ENCODE measurements at places on chromosomes 16 and 17.

DNA sequence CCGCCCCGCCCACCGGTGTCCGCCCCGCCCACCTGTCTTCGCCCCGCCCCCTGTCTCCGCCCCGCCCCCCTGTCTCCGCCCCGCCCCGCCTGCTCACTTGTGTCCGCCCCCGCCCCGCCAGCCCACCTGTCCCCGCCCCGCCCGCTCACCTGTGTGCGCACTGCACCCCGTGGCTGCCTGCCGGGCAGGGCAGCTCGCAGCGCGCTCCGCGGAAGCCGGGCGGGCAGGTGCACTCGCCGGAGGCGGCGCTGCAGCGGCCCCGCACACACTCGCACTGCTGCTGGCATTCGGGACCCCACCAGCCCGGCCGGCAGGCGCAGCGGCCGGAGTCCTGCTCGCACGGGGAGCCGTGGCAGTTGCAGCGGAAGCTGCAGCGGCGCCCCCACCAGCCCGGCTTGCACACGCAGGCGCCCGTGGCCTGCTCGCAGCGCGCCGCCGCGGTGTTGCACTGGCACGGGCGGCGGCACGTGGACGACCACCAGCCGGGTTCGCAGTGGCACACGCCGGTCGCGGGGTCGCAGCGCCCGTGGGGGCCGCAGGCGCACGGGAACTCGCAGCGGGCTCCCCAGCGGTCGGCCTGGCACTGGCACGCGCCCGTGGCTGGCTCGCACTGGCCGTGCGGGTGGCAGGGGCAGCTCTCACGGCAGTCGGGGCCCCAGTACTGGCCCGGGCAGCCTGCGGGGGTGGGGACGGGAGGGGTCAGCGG lies 2.1 kb downstream of the SCARF1 start:
- DNase-seq: peak; percentile 70

- no peak for DNase-seq
Observed at GRCh38 chr17:63378411-63379375, 67.4 kb downstream of the CYB561 start.

- no peak for DNase-seq
Observed at GRCh38 chr17:27669850-27670249, 38.9 kb downstream of the LGALS9 start.

- DNase-seq: no peak
Observed at GRCh38 chr17:65966072-65966695, 225.7 kb downstream of the CEP112 start.

DNA sequence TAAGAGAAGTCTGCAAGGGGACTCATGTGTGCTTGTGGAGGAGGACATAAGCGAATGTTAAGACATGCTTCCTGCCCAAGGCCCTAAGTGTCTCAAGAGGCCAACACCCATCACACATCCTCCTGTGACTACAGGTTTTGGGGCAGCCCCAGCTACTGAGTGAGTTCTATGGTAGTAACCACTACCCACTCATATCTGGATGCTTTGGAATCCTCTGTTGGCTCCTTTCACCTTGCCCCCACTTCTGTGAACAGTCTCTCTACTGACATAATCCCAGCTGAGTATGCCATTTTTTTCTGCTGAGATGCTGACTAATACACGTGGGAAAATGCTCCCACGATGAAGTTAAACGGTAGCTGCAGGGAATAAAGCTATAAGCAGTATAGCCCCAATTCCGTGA lies 153.5 kb downstream of the VPS53 start:
- DNase-seq: peak; percentile 28

DNA sequence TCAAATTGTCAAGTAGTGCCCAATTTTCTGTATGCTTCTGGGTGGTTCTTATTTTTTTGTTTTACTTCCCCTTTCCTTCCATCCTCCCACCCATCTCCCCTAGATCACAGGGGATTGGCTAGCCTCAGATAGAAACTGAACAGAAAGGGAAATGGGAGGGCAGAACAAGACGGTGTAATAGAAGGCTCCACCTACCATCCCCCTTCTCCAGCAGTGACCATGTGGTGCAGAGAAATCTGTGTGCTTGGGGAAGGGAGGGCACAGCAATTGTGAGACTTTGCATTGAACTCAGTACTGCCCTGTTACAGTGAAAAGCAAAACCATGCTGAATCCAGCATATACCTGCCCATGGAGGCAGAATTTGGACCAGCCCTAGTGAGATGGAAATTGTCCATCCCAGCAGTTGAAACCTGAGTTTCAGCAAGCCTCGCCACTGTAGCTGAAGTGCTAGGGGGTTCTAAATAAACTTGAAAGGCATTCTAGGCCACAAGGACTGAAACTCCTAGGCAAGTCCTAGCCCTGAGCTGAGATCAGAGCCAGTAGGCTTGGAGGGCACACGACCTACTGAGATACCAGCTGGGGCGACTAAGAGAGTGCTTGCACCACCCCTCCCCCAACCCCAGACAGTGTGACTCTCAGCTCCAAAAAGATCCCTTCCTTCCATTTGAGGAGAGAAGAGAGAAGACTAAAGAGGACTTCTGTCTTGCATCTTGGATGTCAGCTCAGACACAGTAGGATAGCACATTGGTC lies 5.2 kb downstream of the SLFN11 start:
- DNase-seq: no peak

- no peak for DNase-seq
Observed at GRCh38 chr17:47949946-47950345, 7.7 kb downstream of the PRR15L start.

GRCh38 chr16:19745286-19746010 lies 27.4 kb downstream of the IQCK start:
- DNase-seq: no peak

DNA sequence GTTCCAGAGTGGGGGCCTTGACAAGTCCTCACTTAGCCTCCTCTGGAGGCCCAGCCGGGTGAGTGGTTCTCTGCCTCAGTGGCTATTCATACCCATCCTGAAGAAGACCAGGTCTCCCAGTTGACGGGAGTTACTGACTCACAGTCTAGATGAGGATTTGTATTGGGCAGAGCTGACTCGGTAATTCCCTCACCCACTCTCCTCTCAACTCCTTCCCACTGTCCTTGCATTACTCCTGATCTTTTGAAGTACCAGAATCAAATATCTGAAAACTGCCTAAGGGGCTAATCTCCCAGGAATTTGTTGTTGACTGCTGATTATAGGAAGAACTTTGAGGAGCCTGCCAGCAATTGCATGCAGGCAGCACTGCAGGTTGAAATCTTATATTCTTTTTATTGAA lies 14.2 kb downstream of the SAP30BP start:
- DNase-seq: peak; percentile 55

DNA sequence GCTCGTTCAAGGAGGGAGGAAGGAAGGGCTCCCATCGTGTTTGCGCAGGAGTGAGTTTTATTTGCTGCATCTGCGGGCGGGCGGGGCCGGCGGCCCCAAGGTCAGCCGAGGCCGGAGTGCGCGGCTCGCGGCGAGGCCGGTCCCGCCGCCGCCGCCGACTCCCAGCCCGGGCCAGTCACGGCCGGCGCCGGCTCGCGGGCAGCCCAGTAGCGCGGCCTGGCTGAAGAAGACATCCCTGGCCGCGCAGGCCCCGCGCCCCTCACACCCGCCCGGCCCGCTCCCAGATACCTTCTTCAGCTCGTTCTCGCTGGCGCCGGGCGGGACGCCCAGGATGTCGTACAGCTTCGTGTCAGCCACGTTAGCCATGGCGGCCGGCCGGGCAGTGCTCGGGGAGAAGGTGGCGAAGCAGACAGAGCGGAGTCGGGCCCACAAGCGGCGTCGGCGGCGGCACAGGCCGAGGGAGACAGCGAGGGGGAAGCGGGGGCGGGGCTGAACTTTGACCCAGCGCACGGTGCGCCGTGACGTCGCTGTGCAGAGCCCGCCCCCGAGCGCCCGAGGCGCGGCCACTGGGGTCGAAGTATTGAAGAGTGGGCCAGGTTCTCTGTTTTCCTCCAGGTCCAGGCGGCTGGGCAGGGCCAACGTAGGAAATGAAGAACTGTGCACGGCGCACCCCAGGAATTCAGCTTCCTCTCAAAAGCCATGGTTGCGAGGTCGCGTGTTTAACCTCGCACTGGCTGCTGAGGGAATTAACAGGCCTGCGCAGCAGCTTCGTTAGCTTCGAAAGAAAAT lies at the start of gene DNAJA2:
DNAJA2 (minus strand) TSS at position 468 of the 789 bp plus-strand sequence; CDS start at position 366, 102 bp downstream.
- peak; percentile 91 for DNase-seq

DNA sequence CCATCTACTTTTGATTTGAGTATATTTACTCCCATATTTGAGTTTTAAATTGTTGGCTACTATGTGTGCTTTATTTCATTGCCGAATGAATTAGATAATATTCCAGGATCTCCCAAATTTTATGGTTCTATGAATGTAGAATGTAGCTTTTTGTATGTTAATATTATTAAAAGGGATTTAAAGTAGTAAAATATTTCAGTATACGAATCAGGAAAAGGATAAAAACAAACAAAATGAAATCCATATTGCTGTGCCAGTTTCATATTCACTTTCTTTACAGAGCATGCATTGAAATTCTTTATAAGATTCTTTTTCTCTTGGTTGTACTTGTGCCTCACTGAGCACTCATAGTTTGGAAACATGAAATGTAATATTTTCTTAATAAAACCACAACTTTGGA lies 155.1 kb downstream of the CHD9 start:
- no peak for DNase-seq

GRCh38 chr16:65071433-65072311 lies 50.2 kb downstream of the CDH11 start:
- no peak for DNase-seq

- no peak for DNase-seq
Observed at GRCh38 chr16:79310710-79311109, 289.8 kb downstream of the MAF start.

GRCh38 chr17:69854225-69854780 lies 220.7 kb upstream of the KCNJ16 start:
- no peak for DNase-seq

- DNase-seq: no peak
Observed at GRCh38 chr17:27544350-27545131, 86.4 kb upstream of the LGALS9 start.

All from RWPE1 (cell line).